Hematopoietic multipotent progenitor cell treated with erythropoietin and hydrocortisone succinate and interleukin-3 and kit ligand, for 17 days (in vitro differentiated cells): ENCODE measurements at places on chromosomes 12 and 14.

DNA sequence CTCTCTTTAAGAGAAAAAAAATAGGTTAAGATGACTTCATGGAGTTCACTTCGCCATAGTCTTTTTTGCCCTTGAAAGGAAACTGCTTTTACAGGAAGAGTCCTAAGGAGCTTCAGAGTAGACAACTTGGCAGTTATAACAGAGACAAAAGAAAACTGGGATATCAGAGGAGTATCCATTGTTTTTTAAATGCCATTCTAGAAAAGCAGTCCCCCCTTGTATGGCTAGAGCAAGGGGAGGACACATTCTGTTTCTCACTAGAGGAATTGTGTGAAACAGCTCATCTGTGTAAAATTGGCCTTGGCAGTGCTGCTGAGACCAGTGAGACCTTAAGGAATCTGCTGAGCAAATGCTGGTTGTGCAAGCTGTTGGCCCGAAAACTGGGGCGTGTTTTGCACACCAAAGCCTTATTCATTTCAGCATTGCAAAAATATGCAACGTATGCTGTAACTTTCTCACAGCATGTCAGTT lies 128.0 kb downstream of the GPR135 start:
- no peak for DNase-seq

DNA sequence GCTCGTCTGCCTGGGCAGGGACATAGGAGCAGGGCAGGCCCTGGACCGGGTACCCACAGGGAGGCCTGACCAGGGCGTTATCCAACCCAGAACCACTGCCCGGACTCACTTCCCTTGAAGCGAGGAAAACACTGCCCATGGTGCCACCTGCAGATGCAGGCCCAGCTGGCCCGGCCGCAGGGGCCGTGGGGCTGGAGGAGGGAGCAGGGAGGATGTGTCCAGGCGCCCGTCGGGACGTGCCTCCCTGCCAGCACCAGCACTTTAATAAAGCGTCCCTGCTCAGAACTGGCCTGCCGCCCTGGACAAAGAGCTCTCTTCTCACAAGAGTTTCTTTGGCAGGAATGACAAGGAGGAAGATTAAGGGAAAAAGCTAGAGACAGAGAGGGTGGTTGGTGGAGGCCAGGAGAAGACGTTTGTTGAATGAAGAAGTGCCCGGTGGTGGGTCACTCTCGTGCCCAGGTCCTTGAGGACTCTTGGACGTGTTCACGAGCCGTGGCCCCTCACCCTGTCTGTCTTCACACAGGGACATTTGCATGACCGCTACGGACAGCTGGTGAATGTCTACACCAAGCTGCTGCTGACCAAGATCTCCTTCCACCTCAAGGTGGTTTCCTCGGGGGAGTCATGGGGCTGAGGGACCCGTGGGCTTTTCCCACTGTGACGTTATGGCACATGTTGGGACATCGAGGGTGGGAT lies 14.2 kb downstream of the HIP1R start:
- DNase-seq: no peak

DNA sequence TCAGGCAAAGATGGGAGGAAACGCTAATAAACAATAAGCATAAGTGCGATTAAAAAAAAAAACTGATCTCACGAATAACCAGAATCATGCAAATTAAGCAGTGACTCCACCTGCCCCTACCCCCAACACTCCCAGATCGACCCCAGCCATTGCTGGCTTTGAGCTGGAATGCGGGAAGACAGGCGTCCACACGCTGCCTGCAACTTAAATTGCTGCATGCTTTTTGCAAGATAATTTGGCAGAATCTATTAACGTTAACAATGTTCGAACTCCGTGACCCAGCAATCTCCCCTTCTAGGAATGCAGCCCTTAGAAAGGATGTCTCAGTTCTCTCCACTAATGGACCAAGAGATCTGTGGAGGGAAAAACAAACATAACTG lies 935 bp upstream of the CKB start:
- DNase-seq: no peak

- DNase-seq: no peak
Observed at GRCh38 chr12:77315407-77315806, 250.0 kb upstream of the E2F7 start.

GRCh38 chr14:49574038-49574437 lies 12.1 kb downstream of the RPS29 start:
- no peak for DNase-seq

GRCh38 chr12:104083769-104084475 lies 19.6 kb downstream of the HCFC2 start:
- DNase-seq: no peak

DNA sequence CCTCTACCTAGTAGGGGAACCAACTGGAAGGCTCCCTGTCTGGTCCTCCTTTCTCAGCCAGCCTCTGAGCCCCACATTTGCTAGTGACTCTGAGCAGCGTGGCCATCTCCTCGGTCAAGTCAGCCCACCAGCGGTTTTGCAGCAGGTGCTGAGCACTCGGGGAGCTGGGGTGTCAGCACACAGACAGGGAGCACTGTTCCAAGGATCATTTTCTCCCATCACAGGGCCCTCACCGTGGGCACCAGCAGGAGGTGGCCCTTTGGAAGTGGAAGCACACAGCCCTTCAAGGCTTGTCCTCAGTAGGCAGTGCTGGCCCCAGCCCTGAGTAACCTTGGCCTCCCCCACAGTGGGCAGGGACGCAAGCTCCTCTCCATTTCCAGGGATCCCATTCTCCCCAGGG lies 24.1 kb upstream of the EML1 start:
- no peak for DNase-seq

DNA sequence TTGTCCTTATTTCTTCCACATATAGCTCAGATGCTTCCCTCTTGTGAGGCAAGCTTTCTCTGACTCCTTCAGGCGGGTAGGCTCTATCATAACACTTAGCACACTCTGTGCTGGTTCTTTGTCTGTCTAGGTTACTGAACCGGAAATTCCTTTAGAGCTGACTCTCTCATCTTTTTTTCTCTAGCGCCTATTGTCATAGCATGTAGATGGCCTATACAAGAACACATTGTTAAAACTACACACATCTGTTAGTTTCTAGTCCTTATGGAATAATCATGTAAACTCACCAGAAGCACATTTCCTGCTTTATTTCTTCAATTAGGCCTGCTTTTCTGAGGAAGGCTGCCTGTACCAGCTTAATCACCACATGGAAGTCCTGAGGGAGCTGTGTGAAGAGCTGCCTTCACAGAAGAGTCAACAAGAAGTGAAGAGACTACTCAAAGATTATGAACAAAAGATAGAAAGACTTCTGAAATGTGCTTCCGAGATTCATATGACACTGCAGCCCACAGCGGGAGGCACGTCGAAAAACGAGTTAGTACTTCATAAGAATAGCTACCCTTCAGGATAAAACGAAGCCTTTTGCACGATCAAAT lies 143.9 kb downstream of the SYNE2 start:
- no peak for DNase-seq

DNA sequence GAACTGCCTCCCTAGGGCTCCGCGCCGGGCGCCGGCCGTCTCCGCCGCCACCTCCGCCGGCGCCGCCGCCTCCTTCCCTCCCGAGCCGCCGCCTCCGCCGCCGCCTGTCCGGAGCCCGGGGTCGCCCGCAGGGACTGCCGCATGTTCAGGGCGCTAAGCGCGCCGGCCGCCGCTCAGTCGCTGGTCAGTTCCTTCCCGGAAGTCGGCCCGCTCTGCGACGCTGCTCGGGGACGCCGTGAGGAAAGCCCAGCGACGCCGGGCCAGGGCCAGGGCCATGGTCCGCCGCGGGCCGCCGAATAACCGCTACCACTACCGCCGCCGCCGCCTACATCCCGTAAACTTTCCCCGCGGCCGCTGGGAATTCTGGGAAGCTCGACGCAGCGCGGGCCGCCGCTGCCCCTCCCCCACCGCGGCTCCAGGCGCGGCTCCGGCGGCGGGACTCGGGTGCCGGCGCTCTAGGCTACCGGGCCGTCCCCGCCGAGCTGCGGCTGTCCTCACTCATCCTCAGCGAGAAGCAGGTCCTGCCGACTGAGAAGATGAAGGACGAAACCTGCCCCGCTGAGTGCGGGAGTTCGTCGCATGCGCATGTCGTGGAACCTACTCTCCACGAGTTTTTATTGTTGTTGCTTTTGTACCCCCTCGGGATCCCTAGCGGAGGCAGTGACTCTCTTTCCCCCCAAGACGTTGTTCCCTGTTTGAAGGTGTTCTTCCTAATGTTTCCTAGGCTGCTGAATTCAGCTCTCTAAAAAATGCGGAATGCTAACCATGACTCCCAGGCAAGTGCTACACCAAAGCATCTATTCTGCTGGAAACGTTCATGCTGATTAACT lies at the start of gene SAV1:
TSS of gene SAV1 (minus strand) at position 311 of the 830 bp plus-strand sequence. CDS start 339 bp downstream, outside the sequence.
- peak; percentile 76 for DNase-seq

- no peak for DNase-seq
Observed at GRCh38 chr12:3191450-3191849, 114.3 kb downstream of the TSPAN9 start.

GRCh38 chr12:55039395-55040354 lies 19.9 kb downstream of the NEUROD4 start:
- no peak for DNase-seq

- no peak for DNase-seq
Observed at GRCh38 chr12:59597385-59597781, 1.6 kb downstream of the SLC16A7 start.

GRCh38 chr12:5561057-5561456 lies 129.1 kb downstream of the NTF3 start:
- DNase-seq: no peak

GRCh38 chr12:25438638-25439037 lies 114.4 kb downstream of the LMNTD1 start:
- DNase-seq: no peak

- DNase-seq: no peak
Observed at GRCh38 chr14:61116369-61116768, 135.3 kb downstream of the SLC38A6 start.

DNA sequence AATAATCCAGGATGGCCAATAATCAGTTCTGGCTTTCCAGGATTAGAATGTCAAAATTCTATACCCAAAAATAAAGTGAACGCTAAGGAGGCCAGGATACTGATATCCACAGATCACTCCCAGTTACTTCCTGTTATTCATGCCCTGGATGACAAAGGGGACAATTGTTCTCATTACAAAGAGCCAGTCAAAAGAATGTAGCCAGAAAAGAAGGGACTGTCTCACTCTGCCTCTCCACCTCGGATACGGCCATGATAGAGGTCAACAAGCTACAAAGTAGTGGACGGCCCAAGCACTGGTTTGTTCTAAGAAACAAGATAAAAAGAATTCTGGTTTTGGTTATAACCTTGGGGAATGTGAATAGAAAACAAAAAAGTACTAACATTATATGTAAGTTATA lies 116.1 kb upstream of the ATF7IP start:
- no peak for DNase-seq

- DNase-seq: no peak
Observed at GRCh38 chr14:60720391-60720790, 3.8 kb downstream of the SIX4 start.

GRCh38 chr12:92908108-92908507 lies 21.0 kb downstream of the EEA1 start:
- DNase-seq: no peak

GRCh38 chr12:50537538-50537919 lies 32.7 kb downstream of the DIP2B start:
- no peak for DNase-seq

- DNase-seq: no peak
Observed at GRCh38 chr14:95018821-95019220, 138.5 kb downstream of the DICER1 start.

GRCh38 chr12:107884769-107885694 lies 110.5 kb downstream of the ASCL4 start:
- DNase-seq: peak; percentile 40

DNA sequence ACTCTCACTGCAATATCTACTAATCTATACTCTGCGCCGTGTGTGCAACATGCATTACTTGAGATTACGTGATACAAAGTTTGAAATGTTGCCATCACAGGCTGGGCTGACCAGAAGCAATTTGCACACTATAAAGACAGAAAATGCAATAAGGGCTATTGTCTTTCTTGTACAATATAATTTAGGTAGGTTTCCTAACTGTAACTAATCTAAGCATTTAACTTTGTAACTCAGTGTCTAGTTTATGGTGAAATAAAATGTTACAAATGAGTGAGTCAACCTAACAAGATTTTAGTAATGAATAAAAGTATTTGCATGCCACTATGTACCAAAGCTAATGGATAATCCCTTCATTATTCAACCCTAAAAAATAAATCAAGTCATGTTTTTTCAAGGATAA lies 57.8 kb downstream of the LRP6 start:
- DNase-seq: no peak

DNA sequence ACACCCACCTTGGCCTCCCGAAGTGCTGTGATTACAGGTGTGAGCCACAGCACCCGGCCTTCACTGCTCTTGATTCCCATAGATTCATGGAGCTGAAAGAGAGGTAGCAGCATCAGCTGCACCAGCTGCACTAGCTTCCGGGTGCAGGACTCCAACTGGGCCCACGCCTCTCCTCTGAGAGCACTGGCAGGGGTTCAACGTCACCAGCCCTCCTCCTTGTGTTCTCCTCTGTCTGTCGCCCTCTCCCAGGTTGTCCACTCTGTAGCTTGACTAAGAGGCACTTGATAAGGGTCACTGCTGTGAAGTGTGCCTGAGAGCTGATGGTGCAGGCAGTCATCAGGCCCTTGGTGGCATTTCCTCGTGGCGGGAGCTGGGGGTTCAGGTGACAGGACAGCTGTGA lies 28.3 kb downstream of the MLXIP start:
- DNase-seq: no peak

GRCh38 chr12:102496591-102496990 lies 16.2 kb upstream of the IGF1 start:
- no peak for DNase-seq

DNA sequence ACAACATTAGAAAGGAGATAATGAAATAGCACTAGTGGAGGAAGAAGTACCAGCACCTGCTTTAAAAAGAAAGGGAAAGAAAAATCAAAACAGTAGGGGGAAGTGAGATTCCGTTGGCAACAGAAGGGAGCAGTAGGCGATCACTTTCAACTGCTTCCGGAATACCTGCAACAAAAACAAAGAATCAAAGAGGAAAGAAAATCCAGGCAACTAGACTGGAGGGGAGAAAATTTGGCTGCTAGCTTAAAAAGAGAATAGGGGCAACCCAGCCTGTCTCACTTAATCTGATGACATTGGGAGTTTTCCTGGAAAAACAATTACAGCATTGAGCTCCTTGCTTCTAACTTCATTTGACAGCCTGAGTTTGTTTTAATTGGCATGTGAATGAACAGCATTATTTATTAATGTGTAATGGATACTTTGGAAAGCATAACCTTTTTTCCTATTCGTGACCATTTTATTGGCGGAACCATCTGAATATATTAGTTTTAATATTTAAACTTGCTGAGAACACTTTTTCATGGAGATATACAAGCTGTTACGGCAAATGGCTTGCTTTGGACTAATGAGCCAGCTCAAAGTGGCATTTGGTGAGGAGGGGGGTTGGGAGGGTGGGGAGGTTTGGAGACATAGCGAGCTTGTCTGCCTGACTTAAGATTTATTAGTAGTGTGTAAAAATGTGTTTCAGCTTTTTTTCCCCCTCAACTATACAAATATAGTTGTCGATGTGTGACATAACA lies 2.5 kb upstream of the DACT1 start:
- DNase-seq: no peak
